ENCODE measurements at places on chromosomes 4 and X. TPM values are rescaled to one million over a fixed set of nuclear protein-coding genes. Genes with fewer than 3 reads are reported as not detected.

Gene GLRA3
- not detected for total RNA-seq

Gene DDX53
- total RNA-seq = not detected

Gene SOD3
- not detected for total RNA-seq

Gene TMPRSS11A
- not detected for total RNA-seq

Gene PLAC8
- 0.66 TPM for total RNA-seq

Gene ZNF157
- not detected for total RNA-seq

Gene STARD8
- 1.8 TPM for total RNA-seq
